ENCODE measurements at places on chromosomes 6 and 20.

DNA sequence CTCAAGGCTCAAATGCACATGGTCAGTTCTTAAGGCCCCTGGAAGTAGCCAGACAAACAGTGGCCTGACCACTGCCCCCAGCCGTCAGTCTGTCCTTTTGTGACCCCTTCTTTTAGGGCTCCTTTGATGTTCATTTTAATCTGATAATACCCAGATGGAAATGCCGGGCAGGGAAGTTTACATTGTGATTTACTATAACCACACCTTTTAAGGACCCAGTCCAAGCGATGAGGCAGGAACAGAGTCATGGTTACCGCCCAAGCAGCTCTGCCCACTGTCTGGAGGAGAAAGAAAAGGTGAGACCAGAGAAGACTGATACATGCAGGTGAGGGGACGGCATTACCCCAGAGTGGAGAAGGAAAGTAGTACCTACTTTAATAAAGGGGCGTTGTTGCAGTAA is 110.6 kb downstream of the PLEKHG1 start:
- no peak for DNase-seq

DNA sequence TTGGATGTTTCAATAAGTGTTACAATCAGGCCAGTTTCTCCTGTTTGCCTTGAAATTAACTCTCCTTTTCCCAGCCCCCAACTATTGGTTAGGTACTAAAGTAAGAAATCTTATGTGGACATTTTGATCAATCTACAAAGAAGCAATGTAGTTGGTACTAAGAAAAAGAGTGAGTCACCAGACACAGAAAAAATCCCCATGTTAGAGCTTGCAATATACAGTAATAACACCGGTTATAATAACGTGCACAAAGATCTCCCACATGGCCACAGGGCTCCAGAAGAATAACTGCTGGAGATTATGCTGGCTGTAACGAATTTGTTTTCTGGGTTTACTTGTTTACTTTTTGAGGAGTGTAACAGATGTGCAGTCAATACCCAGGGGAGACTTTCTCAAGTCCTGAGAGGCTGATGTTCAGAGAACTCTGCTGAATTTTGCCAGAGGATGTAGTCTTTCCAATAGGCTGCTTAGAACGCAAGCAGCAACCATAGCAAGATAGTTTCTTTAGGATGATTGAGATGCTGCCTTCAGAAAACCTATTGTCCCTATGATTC is 166.2 kb upstream of the SPACA1 start:
- no peak for DNase-seq

- no peak for DNase-seq
These were observed 164.2 kb upstream of the AKAP12 start for GRCh38 chr6:151075527-151075926.

DNA sequence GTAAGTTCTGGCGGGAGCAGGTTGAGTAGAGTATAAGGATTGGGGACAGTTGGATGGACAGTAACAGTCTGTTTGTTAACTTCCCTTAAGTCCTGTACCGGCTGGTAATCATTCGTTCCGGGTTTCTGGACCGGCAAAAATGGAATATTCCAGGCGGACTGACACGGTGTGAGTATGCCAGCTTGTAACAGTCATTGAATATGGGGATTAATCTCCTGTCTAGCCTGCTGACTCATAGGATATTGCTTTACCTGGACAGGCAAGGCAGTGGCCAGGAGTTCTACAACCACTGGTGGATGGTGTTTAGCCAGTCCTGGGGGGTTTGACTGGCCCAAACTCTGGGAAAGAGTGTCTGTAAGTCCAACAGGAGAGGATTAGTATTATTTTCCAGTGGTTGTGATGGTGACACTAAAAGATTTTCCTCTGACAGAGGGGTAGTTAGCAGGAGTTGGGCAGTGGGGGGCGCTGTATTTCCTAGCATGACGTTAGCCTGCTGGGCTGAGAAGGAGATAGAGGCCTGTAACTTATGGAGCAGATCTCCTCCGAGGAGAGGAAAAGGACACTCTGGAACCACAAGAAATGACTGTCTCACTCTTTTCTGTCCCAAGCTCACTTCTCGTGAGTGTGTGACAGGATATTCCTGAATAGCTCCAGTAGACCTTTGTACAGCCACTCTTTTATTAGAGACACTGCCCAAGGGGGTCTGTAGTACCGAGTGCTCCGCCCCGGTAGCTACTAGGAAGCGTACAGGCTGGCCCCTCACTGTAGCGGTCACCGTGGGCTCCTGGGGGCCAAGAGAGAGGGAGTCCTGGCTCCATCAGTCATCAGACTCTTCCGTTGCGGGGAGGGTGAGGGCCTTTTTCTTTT is 152.2 kb downstream of the TRIM27 start:
- no peak for DNase-seq

- DNase-seq: no peak
These were observed 71.0 kb upstream of the MRAP2 start for GRCh38 chr6:83962582-83962981.

GRCh38 chr6:168294901-168295300 is 24.7 kb downstream of the DACT2 start:
- DNase-seq: no peak

DNA sequence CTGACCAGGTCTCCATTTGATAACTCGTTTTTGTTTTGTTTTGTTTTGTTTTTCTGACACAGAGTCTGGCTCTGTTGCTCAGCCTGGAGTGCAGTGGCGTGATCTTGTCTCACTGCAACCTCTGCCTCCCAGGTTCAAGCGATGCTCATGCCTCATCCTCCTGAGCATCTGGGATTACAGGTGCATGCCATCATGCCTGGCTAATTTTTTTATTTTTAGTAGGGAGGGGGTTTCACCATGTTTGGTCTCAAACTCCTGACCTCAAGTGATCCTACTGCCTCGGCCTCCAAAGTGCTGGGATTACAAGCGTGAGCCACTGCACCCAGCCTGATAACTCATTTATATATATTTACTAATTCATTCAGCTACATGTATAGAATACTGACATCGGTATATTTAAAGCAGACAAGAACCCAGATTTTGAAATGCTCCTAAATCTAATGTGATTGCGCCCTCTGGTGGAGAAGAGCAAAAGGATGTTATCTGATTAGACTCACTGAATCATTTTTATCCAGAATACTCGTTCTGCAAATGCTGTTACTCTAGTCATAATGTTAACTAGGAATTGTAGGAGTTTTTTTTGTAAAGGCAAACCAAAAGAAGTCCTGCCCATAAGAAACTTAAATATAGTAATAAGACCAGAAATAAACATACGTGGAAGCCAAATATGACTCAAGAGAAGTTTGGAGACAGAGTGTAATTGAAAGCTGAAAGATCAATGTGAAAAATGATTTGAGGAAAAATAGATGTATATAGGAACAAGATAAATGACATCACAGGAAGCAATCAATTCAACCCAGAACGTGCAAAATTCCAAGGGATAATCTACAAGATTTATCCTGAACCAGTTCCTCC is 5.3 kb upstream of the COL12A1 start:
- no peak for DNase-seq

DNA sequence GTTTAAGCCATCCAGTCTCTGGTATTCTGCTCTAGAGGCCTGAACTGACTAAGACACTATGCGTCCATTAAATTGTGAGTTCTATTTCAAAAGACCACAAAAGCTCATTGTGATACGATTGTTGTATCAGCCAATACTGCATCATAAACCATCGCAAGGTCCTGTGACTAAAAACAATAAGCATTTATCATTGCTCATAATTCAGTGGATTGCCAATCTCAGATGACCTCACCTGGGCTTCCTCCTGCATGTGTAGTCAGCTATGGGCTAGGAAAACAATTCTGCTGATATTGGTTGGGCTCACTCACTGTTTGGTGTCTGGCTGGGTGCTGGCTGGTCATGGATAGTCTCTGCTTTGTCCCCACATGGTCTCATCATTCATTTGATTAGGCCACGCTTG is 592.7 kb upstream of the BTBD3 start:
- no peak for DNase-seq

- no peak for DNase-seq
These were observed 48.3 kb downstream of the TRERF1 start for GRCh38 chr6:42403421-42403820.

DNA sequence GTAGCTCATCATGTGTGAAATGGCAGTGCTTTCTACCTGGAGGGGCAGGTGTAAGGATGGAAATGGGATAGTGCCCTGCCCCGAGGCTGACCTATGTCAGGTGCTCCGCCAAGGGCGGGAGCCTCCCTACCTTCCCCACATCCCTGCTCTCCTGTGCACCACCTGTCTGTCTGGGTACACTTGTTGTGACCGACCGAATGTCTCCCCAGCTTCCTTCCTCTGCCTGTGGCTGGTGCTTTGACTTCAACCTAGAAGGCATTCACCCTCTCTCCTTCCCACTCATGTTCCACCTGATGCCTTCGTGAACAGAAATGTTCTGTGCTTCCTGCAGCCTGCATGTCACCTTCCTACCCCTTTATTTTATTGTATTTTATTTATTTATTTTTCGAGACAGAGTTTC is 114.8 kb downstream of the SCML4 start:
- DNase-seq: no peak
